ENCODE measurements at places on chromosomes 16 and 17.

DNA sequence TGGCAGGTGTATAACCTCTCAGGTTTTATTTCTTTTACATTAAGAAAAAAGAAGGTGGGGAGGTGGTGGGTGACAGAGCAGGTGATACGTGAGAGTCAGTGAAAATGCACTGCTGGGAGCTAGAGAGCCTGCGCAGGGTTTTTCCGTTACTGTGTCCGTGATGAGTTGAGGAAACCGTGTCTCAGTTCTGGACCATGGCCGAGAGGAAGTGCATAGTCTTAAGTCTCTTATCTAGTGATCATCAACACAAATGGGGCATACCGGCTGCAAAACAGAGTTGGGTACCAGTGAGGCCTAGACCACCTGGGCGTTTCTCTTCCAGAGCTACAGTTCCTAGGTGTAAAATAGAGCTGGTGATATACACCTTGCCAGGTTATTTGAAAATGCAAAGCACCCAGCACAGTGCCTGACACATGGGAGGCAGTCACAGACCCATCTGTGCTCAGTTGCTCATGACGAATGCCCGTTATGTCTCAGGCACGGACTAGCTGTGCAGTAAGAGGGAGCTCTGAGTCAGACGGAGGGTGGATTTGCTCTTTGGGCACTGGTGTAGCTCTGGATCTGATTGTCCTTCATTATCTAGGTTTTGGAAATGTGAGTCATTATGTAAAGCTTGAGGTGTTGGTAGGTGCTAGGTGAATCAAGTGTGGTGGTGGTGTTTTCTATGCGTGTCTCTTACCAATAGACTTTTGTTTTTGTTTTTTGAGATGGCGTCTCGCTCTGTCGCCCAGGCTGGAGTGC lies 60.9 kb downstream of the RPTOR start:
- peak; percentile 29 for DNase-seq

DNA sequence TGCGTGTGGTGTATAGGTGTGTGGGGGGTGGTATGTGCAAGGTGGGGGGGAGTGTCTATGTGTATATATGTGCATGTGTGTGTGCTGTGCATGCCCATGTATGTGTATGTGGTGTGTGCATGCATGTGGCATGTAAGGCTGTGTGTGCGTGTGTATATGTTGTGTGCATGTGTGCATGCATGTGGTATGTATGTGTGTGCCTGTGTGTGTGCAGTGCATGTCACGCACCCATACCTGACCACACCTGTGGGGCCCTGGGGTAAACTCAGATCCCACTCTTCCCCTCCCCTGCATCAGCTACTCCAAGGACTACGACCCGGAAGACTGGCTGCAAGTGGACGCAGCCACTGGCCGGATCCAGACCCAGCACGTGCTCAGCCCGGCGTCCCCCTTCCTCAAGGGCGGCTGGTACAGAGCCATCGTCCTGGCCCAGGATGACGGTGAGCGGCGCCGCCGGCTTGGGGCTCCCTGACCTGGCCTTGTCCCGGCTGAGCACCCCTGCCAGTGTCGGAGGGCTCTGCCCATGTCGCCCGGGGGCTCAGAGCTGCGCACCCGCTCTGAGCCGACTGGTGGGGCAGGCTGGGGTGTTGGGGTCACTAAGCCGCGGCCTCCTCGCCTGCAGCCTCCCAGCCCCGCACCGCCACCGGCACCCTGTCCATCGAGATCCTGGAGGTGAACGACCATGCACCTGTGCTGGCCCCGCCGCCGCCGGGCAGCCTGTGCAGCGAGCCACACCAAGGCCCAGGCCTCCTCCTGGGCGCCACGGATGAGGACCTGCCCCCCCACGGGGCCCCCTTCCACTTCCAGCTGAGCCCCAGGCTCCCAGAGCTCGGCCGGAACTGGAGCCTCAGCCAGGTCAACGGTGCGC lies 9.1 kb downstream of the SLC22A31 start:
- DNase-seq = no peak

DNA sequence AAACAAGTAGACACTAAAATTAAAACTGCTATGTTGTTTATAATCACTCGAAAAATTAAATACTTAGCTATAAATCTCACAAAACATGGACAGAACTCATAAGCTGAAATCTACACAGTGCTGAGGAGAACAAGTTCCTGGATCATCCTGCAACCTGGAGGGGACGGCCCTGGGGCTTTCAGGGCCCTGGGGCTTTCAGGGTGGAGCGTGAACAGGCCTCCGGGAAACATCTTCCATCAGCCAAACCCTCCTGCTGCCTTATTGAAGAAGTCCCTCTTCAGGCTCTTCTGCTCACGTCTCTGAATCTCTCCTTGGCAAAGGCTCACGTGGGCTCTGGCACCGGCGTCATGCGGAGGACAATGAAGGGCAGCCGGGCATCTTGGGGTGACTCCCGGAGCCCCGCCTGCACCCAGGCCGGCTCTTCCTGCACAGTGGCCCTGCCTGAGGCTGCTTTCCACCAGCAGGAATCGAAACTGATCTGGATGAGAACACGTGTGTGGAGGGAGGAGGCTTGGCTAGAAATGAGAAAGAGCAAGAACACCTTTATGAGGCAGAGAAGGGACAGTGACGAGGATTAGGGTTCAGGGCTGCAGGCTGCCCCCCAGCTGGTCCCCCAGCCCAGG lies 127.3 kb downstream of the CDRT15L2 start:
- no peak for DNase-seq

GRCh38 chr17:77798031-77798430 lies 160.5 kb upstream of the TNRC6C start:
- no peak for DNase-seq

Measured in fibroblast of the aortic adventitia (primary cell).